ENCODE measurements at places on chromosomes 4 and X.

- no peak for DNase-seq
These were observed 26.1 kb upstream of the IGFBP7 start for GRCh38 chr4:57136281-57136680.

DNA sequence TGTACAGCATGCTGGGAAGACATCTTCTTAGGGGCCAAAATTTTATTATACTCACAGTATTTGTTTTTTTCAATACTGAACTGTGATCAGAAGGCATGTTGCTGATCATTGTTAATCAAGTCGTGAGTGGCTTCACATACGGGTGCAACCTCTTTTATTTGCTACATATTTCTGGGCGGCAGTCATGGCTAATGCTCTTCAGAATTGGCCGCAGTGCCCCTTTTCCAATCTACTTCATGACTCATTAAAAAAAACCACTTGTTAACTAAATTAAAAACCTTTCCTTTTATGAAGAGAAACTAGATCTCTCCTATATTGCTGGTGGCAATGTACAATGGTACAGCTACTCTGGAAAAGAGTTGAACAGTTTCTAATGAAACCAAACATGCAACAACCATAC is 101.5 kb upstream of the C1GALT1C1 start:
- no peak for DNase-seq

DNA sequence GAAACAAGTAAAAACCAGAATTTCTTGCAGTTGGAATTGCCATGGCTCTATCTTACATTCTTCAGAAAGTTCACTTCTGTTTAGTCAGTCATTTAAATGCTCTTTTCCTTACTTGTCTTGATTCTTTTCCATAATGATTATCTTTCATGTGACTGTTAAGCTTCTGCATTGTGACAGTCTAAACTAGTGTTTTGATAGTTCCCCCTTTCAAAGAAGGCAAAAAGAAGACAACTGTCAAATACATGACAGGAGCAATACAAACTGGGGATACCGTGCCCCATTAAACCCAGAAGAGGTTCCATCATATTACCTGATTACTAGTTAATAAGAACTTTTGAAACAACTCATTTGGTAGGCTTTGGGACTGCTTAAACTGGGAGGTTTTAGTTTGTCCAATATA is 476.2 kb downstream of the PCDH19 start:
- no peak for DNase-seq

- DNase-seq: no peak
These were observed 330.9 kb upstream of the PPP1R2C start for GRCh38 chrX:43108828-43109227.

DNA sequence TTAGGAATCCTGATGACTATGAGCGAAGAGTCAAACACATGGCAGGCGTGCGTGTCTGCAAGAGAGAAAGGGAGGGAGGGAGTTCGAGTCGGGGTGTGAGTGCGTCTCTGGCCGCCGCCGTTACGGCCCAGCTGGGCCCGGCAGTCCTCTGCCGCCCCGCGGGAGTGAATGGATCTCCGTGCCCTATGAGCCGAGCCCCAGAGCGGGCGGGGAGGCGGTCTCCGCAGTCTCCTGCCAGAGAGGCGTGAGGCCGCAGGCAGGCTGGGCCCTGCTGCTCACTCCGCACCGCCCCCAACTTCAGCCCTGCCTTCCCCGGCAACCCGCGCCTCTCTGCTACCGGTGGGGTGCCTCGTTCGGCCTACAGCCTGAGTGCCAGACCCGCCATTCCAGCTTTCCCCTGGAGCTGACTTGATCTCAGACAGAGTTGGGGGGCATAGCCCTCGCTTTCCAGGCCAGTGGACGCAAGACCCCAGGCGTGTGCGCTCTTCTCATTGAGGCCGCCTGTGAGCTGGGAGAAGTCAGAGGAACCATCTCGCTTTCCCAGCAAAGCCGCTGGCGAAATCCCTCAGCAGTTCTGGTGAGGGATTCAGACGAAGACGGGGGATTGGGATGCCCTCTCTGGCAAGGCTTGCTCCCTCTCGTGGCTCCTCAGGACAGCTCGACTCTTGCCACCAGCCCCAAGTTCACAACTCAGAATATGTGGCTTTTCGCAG is 1.4 kb downstream of the SLC16A2 start:
- peak; percentile 78 for DNase-seq

DNA sequence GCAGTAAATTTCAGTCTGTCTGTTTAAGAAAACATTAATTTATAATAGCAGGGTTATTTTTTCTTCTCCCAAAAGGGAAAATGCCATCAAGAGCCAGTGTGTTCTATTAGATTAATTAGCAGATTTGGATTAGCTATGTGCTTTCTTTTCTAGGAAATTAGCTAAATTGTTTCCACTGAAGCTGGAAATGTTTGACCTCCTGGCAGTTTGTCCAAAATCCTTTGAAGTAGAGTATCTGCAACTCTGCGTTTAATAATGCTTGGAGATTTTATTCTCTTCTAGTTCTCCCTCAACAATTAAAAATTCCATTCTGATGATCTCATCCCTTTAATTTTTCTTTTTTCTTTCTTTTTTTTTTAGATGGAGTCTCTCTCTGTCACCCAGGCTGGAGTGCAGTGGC is 27.1 kb upstream of the HOPX start:
- no peak for DNase-seq

- DNase-seq: no peak
These were observed 8.9 kb downstream of the POLA1 start for GRCh38 chrX:24702362-24703184.

DNA sequence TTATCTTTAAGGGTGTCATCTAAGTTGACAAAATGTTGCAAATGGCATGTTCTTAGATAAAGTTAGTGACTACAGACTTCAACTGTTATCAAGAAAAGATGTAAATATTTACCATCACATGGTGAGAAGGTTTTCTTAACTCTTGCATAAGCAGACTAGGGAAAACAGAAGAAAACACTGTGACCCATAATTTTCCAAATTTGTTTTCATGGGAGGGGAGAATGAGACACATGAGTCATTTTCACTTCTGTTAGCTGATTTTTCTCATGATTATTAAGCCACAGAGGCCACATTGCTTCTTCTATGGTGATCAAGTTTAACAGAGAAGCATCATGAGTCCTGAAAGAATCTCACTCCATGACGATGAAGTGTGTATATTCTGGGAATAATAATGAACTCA is 30.2 kb upstream of the SYTL5 start:
- no peak for DNase-seq

DNA sequence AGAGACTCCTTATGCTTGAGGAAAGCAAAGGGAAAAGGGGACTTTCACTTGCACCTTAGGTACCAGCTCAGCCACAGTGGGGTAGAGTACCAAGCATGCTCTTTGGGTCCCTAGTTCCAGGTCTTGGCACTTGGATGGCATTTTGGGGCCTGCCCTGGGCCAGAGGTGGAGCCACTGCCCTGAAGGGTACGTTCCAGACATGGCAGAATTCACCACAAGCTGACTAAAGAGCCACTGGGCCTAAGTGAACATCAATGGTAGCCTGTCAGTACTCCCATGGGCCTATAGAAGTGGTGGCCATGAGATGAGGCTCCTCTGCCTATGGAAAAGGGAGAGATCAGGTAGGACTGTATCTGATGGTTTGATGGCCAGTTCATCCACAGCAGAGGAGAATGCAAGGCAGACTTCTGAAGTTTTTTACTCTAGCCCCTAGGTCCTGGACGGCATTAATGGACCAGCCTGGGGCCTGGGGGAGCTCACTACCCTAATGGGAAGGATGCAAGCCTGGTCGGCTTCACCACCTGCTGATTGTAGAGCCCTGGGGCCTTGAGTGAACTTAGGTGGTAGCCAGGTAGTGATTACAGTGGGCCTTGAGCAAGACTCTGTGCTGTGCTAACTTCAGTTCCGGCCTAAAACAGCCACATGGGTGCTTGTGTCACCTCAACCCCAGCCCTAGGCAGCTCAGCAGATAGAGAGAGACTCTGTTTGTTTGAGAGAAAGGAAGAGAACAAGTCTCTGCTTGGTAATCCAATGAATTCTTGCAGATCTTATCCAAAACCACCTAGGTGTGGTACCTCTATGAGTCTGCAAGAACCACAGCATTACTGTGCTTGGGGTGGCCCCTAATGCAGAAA is 19.8 kb upstream of the HSFX4 start:
- DNase-seq: no peak

- DNase-seq: no peak
These were observed 10.6 kb upstream of the PGRMC2 start for GRCh38 chr4:128298146-128298758.

GRCh38 chrX:72478351-72478750 is 94.3 kb downstream of the HDAC8 start:
- DNase-seq: no peak

DNA sequence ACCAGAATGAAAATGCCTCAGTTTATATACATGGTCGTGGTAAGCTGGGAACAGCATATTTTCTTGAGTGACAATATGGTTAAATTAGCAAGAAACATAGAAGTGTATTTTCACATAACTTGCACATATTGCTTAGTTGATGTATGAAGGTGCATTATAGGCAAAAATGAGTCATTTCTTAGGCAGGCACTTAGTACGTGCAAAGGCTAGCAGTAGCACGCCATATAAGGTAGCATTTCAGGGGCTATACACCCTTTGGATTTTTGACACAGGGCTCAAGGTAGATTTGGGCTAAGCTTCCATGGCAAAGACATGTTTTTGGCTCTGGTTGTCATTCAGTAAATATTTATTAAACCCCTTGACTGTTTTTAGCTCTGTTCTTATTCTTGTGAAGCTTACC is 33.1 kb downstream of the PCDH7 start:
- DNase-seq: no peak

DNA sequence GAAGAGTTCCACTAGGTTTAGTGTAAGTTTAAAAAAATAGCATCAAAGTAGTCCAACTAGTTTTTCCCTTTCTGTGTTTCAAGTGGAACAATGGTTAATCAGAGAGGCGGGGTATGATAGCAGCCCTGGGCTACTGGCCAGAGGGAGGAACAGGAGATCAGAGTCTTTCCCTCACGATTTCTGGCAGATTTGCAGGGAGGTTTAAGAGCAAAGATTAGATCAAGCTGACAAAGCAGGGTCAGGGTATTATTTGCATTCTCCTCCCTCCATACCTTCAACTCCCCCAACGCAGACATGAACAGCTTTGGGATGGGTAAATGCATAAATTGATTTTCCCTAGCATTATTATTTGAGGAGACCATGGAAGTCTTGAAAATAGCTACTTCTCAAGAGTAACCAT is 277.6 kb upstream of the DIAPH2 start:
- DNase-seq: no peak

DNA sequence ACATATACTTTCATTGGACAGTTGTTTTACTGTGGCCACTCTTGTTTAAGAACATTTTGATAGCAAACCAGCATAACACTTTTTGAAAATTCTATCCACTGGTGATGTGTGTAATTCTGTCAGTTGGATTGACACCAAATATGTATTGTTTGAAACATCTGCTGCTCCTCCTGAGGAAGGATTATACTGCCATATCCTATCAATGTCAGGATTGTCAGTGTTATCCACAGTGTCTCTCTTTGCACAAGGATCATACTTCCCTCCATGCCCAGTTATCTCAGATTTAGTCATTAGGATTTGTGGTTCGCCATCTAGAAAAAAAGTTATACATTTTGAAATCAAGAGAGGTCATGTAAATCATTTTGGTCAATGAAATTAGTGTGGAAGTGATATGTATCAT is 1859.6 kb downstream of the C4orf33 start:
- DNase-seq: peak; percentile 32

DNA sequence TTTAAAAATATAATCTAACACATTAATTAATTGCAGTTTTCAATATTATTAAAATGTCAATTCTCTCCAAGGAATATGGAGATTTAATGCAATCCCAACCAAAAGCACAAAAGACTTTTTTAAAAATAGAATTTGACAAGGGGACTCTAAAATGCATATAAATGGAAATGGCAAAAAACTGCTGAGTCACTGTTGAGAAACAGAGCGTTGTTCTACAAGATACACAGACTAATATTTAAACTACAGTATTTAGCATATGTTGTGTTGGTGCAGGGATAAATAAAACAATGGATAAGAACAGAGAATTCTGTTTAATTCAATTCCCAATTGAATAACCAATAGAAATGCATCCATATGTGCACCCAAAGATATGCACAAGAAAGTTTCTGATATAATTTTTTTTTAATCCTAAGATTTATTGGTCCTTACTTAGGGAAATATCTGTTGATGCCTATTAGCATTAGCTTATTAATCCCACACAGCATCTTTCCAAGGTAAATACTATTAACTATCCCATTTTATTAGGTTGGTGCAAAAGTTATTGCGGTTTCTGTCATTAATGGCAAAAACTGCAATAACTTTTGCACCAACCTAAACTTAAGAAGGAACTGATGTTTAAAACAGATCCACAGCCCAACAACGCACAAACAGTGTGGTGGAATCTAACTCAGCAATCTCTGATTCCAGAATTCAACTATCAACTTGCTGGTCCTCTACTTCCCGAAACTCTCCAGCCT is 86.8 kb upstream of the VEGFC start:
- no peak for DNase-seq

DNA sequence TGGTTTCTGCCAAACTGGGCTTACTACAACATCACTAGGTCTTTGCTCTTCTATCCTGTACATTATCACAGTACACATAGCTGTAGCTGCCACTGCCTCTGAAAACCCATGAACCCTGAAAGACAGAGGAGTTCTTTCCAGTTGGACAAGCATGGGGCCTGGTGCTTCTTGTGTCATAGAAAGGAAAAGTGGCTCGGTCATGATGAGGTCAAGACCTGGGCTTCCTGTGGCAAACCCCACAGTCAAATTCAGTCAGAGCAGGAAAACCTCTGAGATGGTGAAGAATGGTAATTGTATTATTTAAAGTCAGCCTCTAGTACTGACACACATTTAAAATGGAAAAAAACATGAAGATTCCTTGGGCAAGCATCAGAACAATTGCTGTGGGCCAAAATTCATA is 133.3 kb upstream of the PRPS2 start:
- DNase-seq: no peak

GRCh38 chr4:88865466-88865865 is 167.8 kb upstream of the NAP1L5 start:
- no peak for DNase-seq

- DNase-seq: peak; percentile 63
These were observed 43.2 kb downstream of the TMEM144 start for GRCh38 chr4:158253350-158253980.

- DNase-seq: no peak
These were observed 182.9 kb downstream of the COX18 start for GRCh38 chr4:72886602-72887001.

- no peak for DNase-seq
These were observed 11.9 kb upstream of the PDHA1 start for GRCh38 chrX:19331831-19332230.

GRCh38 chr4:150164956-150165629 is 86.8 kb downstream of the DCLK2 start:
- no peak for DNase-seq

- peak; percentile 13 for DNase-seq
These were observed 73.9 kb downstream of the APBB2 start for GRCh38 chr4:41140410-41140809.

DNA sequence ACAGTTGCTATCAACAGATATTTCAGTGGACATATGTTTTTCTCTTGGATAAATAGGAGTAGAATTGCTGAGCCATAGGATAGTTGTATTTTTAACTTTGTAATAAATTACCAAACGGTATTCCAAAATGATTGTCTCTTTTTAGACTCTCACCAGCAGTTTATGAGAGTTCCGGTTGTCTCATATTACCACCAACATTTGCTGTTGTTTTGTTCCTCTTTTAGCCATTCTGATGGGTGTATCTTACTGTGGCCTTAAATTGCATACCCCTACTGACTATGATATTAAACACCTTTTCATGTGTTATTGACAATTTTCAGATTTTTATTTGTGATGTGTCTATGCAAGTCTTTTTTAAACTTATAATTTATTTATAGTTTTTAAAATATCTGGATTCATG is 39.7 kb downstream of the SNX25 start:
- no peak for DNase-seq

GRCh38 chr4:169061386-169061785 is 51.3 kb upstream of the CBR4 start:
- no peak for DNase-seq

GRCh38 chr4:170399581-170400293 is 310.0 kb upstream of the AADAT start:
- DNase-seq: no peak

All from retina (tissue), 1 donor.